ENCODE measurements at places on chromosomes 5 and 9.

DNA sequence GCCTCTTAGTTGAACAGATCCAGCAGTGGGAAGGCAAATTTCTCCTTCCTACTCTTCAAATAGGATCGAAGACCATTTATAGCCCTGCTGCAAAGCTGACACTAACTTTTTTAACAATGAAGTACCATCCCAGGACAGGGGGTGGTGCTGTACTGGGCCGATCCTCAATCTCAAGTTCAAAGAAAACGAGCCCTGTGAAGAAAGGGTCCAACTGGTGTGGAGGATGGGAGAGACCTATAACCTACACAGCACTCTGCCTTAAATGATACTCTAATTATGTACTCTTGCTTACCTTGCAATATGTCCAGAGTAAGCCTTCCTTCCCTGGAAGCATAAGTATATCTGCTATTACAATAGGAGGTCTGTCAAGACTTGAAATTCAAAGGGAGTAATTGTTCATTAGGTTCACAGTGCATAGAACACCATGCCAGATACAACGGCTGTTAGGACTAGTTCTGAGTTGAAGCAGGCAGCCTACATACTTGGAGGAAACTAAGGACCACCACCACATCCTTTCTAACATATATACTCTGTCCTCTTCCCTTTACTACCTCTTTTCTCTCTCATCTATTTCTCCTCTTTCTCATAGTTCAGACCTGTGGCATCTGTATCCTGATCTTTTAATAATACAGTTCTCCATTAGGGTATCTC is 6.2 kb downstream of the ETF1 start:
- no peaks in the 10 kb centered on the region for H3K27me3 ChIP-seq
- no peak for DNase-seq
- H3K36me3 ChIP-seq: peaks cover 77% of the 10 kb centered on the region
- H3K4me1 ChIP-seq: 0 out of 2 replicates have a peak, but pooled peaks cover 6% of the 10 kb centered on the region
- H3K4me3 ChIP-seq: no peak overlapping the region

- peaks cover 7% of the 10 kb centered on the region for H3K4me1 ChIP-seq
- no peak overlapping the region for H3K27ac ChIP-seq
- peaks cover 18% of the 10 kb centered on the region for H3K36me3 ChIP-seq
- no peaks in the 10 kb centered on the region for H3K27me3 ChIP-seq
- H3K4me3 ChIP-seq: no peak overlapping the region
- no peak for DNase-seq
These were observed 4.6 kb downstream of the NMRK1 start for GRCh38 chr9:75083188-75083970.

- H3K27ac ChIP-seq: no peak overlapping the region
- H3K4me3 ChIP-seq: no peak overlapping the region
- no peak for DNase-seq
These were observed 384.3 kb upstream of the RFX3 start for GRCh38 chr9:3909966-3910650.

GRCh38 chr9:82961504-82962125 is 101.3 kb downstream of the RASEF start:
- H3K4me3 ChIP-seq: no peak overlapping the region
- no peaks in the 10 kb centered on the region for H3K36me3 ChIP-seq
- H3K27me3 ChIP-seq: no peaks in the 10 kb centered on the region
- DNase-seq: peak; percentile 96

- H3K27ac ChIP-seq: no peak overlapping the region
- no peak overlapping the region for H3K4me3 ChIP-seq
- H3K4me1 ChIP-seq: peaks cover 14% of the 10 kb centered on the region
- H3K36me3 ChIP-seq: no peaks in the 10 kb centered on the region
- no peak for DNase-seq
These were observed 716 bp downstream of the PROB1 start for GRCh38 chr5:139394123-139394653.

Data from SJCRH30 (cell line).